Sciatic nerve (tissue), 2 donors: ENCODE measurements at places on chromosomes 13 and 19.

DNA sequence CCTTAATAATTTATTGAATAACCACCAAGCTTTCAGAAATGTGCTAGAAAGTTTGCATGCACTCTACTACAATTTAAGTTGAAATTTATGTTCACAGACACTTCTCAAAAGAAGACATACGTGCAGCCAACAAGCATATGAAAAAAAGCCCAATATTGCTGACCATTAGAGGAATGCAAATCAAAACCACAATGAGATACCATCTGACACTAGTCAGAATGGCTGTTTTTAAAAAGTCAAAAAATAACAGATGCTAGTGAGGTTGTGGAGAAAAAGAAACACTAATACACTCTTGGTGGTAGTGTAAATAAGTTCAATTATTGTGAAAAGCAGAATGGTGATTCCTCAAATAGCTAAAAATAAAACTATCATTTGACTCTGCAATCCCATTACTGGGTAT, 308.8 kb upstream of the PCDH9 start:
- no peak for DNase-seq

GRCh38 chr19:47316513-47316912, 6.9 kb downstream of the C5AR1 start:
- DNase-seq: no peak

DNA sequence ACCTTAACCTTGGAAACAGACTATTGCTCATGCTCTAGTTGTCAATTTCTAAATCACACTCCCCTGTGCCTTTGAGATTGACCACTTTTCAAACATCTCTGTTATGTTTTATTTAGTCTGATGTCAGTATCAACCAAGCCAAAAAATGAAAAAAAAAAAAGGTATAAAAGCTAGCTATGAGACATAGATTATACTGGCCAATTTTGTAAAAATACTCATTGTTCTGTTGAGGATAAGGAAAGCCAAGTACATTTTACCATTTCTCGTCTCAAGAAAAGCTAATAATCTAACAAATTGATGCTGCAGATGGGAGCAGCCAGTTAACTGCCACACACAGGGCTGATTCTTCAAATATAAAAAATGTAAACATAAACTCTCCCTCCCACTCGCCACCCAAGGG, 572.6 kb upstream of the KLF12 start:
- DNase-seq: no peak

DNA sequence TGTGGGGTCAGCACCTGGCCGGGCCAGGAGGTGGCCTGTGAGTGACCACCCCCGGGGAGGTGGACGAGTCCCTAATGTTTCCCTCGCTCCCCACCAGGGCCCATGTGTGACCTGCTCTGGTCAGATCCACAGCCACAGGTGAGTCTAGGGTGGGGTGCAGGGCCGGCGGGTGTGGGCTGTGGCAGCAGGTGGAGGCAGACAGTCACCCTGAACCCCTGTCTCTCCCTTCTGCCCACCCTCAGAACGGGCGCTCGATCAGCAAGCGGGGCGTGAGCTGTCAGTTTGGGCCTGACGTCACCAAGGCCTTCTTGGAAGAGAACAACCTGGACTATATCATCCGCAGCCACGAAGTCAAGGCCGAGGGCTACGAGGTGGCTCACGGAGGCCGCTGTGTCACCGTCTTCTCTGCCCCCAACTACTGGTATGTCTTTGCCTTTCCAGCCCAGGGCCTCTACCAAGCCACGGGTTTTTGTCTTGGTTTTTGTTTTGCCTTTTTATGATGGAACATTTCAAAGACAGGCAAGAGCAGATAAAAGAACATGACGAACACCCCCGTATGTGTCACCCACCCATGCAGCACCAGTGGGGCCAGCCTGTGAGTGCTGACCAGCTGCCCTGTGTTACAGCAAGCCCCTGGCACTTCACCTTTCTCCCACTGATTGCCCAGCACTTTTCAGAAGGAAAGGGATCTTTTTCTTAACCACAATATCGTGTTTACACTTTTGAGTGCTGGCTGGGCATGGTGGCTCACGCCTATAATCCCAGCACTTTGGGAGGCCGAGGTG, 24.9 kb downstream of the CCDC8 start:
- peak; percentile 52 for DNase-seq

DNA sequence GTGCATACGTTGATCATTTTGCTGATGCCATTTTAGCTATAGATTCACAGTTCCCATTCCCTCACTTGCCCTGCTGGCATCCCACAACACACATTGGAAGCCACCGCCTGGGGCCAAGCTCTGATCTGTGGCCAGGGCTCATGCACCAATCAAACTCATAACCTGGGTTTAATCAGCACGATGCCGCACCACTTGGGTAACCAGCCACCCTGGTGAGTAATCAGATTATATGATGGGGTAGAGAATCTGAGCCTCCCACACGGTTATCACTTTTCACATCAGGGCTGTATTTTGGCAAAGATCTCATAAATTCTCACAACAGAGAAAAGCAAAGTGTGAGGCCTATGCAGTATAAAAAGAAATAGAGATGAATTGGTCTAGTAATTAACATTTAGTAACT, 66.0 kb upstream of the TNFRSF19 start:
- no peak for DNase-seq

GRCh38 chr13:80259159-80259558, 81.8 kb downstream of the SPRY2 start:
- no peak for DNase-seq

- DNase-seq: no peak
Observed at GRCh38 chr13:22061806-22062391, 391.0 kb downstream of the FGF9 start.

DNA sequence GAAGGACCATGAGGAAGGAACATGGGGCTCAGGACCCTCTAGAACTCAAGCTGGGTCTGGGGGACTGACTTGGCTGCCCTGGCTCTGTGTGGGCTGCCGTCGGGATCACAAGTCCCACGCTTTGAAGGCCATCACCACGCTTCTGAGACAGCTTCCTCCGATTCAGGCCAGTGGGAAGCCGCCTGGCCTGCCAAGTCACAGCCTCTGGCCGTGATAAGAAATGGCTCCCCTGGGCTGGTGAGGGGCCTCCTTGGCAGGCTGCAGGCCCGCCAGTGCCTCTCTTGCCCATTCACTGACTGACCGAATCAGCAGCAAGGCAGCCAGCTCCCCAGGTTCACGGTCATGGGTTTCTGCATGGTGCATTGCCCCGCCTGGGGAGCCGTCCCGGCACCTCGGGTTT, 48.8 kb downstream of the COMP start:
- DNase-seq: no peak

DNA sequence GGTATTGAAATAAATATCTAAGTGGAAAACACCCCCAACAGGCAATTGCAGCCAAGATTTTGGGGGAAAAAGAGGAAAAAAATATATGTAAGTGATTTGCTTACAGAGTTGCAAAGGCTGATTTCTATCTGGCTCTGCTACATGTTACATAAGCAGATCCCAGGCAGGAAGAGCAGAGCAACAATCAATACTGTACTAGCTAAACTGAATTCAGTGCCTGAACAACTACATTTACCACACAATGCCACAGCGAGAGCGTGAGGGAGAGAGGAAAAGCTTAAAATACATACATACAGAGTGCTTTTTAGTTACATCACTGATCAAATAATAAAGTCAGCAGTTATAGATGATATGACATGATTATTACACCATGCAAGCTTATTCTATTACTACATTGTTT, 665.6 kb upstream of the ARGLU1 start:
- DNase-seq: no peak

DNA sequence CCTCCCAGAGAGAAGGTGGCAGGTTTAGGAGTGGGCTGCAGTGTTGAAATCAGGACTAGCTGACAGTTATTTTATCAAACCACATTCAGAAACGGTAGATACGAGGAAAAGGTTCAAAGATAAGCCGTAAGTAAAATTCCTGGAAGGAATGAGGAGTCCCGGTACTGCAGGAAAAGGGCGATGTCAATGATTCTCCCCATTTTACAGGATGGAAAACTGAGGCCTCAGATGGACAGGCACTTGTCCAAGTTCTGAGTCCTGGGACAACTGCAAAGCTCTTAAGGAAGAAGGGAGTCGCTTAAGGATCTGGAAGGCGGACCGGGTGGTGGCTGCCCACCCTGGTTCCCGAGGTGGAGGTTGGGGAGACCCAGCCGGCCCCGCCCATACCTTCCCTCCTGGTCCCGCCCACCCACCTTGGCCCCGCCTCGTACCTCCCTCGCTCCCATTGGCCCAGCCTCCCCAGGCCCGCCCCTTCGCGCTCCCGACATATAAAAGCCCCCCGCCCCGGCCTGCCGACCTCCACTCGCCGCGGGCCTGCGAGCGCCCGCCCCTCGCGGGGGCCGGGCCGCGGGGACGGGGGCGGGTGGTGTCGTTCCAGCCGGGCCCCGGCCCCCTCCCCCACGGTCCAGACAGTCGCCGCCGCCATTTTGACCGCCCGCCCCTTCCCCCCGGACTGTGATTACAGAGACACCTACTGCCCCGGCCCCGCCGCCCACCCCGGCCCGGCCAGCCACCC, 603 bp downstream of the RFX1 start:
- DNase-seq: peak; percentile 95

DNA sequence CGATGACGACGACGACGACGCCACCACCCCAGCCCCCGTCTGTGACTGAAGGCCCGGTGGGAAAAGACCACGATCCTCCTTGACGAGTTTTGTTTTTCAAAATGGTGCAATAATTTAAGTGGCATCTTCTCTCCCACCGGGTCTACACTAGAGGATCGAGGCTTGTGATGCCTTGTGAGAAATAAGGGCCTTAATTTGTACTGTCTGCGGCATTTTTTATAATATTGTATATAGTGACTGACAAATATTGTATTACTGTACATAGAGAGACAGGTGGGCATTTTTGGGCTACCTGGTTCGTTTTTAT, 2.5 kb downstream of the KLF2 start:
- no peak for DNase-seq

DNA sequence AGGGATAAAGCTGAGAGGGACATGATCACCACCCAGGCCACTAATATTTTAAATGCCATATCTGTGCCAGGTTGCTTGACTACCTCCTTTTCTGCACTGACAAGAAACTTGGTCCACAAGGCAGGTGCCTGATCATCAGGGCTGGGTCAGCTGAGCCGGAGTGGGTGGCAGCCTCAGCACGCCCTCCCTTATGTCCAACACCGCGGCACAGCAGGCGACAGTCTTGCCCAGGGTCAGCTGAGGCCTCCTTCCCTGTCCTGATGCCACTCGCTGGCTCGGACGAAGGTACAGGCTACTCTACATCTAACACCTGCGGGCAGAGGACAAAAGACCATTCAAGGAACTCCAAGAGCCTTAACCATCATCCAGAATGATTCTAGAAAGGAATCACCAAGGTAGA, 16.9 kb downstream of the ZC3H4 start:
- DNase-seq: no peak

DNA sequence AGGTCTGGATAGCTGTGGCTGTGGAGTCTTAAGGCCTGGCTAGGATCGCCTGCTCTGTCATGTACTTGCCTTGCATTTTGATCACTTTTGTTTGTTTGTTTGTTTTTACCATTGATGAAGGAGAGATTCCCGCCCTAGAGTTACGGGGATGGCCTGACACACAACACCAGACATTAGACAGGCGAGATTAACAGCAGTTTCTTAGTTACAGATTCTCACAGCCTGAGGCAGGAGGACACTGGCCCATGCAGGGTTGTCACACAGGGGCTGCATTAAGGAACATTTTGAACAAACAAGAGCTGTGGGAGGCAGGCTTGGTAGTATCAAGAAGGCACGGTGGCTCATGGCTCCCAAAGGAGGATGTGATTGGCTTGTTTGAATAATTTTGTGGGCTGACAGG, 291.8 kb downstream of the HS6ST3 start:
- no peak for DNase-seq

GRCh38 chr19:3398900-3399278, 32.5 kb downstream of the NFIC start:
- no peak for DNase-seq

DNA sequence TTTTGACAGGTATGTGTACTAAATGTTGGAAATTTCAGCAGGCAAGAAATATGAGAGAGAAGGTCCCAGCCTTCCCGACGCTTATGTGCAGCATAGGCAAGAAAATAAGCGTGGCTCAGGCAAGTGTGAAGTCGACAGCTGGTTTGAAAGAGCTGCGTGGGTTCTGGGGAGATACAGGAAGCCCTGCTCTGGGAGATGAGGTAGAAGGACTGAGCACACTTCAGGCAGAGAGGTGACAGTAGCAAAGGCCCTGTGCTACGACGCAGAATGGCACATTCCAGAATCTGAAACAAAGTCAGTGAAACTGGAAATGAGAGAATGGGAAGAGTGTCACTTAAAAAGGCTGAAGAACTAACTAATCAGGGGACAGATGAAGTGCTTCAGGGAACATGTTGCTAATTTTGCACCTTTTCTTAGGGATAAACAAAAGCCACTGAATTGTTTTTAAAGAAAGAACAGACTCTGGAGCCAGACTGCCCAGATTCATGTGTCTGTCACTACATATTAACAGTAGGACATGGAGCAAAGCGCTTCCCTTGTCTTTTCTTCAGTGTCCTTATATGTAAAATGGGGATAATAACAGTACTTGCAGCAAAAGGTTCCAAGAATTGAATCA, 160.1 kb downstream of the SPRY2 start:
- DNase-seq: no peak

DNA sequence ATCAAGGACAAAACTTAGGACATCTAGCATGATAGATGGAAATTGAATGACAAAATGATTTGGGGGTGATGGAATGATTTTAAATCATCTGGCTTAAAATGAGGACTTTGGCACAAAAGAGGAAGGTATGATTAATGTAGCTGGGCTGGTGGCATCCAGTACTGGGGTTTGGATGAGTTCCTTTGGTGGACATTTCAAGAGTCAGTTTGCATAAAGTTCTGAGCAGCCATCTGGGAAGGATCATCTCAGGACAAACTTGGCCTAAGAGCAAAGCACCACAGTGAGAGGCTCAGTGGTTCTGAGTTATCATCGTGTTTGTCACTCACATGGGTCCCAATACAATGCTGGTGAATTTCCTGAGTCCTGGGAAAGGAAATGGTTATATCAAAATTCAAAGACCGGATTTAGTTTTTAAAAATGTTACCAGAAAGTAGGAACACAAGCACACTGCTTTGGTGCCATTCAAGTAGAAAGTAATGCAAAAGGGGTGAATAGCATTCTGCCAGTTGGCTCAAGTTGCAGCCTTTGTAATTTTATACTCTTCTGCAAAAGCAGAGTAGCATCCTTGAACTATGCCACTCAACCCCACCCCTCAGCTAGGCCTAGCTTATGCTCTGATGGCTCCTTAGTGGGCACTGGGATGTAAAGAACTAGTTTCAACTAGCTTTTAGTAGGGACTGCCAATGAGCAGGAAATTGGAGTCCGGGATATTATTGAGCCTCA, 219.0 kb downstream of the COG6 start:
- no peak for DNase-seq

GRCh38 chr19:44280916-44281315, 21.2 kb downstream of the ZNF233 start:
- no peak for DNase-seq

- DNase-seq: no peak
Observed at GRCh38 chr13:87128036-87128435, 543.1 kb upstream of the SLITRK5 start.
